ENCODE measurements at places on chromosomes 4 and X.

- DNase-seq, result peak; percentile 66
Measured at GRCh38 chr4:24999392-25000089, 31.2 kb downstream of the LGI2 start.

DNA sequence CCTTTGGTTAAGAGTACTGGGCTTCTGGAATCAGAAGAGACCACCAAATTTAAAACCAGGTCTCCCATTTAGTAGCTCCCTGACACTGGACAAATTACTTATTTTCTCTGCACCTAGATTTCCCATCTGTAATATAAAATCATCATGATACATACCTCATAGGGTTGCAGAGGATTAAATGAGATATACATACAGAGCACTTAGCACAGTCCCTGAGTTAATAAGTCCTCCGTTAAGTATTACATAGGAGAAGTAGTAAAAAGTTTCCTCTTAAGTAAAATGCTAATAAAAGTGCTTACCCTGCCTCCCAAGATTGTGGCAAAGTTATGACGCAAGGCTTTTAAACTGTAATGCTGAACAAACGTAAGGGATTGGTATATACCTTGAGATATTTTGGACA lies 539 bp upstream of the CHIC1 start:
- peak; percentile 1 for DNase-seq

GRCh38 chr4:73245955-73246354 lies 12.6 kb downstream of the ANKRD17 start:
- no peak for DNase-seq

DNA sequence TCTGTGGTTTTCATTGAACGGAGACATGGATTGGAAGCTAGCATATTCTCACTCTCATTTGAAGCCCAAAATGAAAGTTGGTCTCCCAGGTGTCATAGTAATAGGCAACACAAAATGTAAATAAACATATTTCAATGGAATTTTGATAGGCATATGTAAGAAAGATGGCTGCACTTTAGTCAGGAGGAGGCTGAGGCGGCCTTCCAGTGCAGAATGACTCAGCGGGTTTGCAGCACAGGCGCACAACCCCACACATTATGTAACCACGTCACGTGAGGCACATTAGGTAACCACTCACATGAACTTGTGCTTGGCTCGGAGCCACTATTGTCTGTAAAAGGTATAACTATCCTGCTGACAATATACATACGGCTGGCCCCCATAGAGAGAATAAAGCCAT lies 381.7 kb downstream of the GPAT3 start:
- DNase-seq, result no peak

- DNase-seq, result no peak
Measured at GRCh38 chr4:150664935-150665334, 83.0 kb downstream of the MAB21L2 start.

DNA sequence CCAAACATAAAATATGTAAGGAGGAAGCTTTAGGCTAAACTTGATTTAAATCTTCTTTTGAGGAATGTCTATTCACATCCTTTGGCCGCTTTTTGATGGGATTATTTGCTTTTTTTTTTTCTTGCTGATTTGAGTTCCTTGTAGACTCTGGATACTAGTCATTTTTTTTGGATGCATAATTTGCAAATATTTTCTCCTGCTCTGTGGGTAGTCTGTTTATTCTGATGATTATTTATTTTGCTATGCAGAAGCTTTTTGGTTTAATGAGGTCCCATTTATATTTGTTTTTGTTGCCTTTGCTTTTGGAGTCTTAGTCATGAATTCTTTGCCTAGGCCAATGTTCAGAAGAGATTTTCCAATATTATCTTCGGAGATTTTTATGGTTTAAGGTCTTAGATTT lies 144.9 kb downstream of the MAGEC2 start:
- DNase-seq, result no peak

DNA sequence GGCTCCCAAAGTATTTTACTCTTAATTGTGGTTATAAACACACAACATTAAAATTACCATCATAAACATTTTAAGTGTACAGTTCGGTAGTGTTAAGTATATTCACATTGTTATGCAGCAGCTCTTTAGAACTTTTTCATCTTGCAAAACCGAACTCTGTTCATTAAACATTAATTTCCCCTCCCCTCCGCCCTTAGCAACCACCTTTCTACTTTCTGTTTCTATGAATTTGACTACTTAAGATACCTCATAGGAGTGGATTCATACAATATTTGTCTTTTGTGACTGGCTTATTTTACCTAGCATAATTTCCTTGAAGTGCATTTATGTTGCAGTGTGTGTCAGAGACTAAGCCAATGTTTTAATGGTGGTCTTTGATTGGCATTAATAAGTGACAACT lies 32.6 kb downstream of the IL13RA1 start:
- no peak for DNase-seq

DNA sequence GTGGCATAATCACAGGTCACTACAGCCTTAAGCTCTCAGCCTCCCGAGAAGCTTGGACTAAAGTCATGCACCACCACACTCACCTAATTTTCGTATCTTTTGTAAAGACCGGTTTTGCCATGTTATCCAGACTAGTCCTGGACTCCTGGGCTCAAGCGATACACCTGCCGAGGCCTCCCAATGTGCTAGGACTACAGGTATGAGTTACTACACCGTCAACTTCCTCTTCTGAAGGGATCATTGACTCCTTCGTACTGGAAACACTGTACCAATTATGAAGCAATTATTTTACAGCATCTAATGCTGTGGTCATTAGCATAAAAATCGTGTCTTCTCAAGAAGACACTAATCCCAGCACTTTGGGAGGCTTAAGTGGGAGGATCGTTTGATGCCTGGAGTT lies 35.2 kb downstream of the PDS5A start:
- DNase-seq, result no peak

DNA sequence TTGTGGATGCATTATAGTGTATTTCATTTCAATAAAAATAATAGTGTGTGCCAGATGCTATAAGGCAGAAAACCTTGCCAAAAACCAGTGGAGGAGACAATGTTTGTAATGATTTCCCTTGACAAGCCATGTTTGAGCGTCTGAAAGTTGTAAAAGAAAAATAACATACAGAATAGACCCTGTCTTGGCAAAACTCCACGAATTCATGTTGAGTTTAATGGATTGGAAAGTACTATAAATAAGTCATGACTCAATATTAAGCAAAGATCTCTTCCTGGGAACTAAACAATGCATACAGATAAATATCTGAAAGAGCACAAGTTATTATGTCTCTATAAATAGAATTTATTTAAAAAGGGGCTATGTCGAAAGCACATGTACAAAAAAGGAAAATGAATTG lies 543.5 kb downstream of the GABRG1 start:
- DNase-seq, result peak; percentile 19

DNA sequence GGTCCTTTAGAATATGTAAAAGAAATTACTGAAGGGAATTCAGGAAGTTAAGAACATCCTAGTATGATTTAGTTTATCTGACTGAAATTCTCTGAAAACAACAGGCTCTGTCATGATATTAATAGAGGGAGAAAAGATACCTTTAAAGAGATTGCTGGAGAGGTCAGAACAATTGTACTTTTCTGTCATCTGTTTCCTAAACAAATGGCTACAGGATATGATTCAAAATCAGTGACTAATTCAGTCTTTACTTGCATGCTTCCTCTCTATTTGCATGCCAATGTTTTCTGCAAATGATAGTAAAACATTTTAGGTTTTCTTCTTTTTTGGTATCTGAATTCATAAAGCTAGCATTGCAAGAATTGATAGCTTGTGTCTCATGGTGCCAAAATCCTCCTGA lies 616.7 kb upstream of the PCDH7 start:
- no peak for DNase-seq

DNA sequence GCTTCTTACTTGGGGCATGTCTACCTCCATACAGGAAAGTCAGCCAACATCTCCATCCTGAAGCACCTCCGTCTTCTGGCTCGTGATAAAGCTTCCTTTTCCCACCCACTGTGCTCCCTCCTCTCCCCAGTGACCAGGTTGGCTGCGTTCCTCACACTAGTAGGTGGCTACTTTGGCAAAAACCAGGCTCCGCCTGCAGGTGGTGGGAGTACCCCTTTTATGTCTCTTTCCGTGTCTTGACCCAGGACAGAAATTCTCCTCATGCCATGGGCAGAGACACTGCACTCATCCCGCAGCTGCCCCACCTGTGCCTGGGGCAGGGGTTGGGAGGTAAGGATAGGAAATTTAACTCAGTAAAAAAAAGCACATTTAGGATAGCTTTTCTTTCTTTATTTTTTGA lies 50.9 kb downstream of the ENPP6 start:
- no peak for DNase-seq

- DNase-seq, result no peak
Measured at GRCh38 chr4:174316546-174316945, 32.8 kb downstream of the CEP44 start.

- no peak for DNase-seq
Measured at GRCh38 chrX:98357146-98357545, 1473.4 kb downstream of the RPA4 start.

- no peak for DNase-seq
Measured at GRCh38 chr4:41963105-41963504, 18.5 kb upstream of the DCAF4L1 start.

GRCh38 chr4:98662626-98663225 lies 4.3 kb upstream of the TSPAN5 start:
- DNase-seq, result peak; percentile 61

- no peak for DNase-seq
Measured at GRCh38 chrX:147875866-147876596, 35.7 kb upstream of the FMR1 start.

DNA sequence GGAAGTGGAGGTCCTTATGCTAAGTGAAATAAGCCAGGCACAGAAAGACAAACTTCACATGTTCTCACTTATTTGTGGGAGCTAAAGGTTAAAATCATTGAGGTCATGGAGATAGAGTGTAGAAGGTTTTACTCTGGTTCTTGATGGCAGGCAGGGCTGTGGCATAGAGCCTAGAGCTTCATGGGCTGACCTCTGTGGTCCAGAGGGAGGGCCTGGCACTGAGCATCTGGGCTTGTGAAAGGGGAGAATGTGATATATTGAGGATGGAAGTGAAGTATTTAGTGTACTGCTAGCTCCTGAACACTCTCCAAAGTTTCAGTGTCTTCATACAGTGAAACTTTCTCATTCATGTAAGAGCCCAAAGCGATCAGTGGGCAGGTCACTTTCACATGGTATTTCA lies 71.3 kb upstream of the ANXA3 start:
- no peak for DNase-seq

DNA sequence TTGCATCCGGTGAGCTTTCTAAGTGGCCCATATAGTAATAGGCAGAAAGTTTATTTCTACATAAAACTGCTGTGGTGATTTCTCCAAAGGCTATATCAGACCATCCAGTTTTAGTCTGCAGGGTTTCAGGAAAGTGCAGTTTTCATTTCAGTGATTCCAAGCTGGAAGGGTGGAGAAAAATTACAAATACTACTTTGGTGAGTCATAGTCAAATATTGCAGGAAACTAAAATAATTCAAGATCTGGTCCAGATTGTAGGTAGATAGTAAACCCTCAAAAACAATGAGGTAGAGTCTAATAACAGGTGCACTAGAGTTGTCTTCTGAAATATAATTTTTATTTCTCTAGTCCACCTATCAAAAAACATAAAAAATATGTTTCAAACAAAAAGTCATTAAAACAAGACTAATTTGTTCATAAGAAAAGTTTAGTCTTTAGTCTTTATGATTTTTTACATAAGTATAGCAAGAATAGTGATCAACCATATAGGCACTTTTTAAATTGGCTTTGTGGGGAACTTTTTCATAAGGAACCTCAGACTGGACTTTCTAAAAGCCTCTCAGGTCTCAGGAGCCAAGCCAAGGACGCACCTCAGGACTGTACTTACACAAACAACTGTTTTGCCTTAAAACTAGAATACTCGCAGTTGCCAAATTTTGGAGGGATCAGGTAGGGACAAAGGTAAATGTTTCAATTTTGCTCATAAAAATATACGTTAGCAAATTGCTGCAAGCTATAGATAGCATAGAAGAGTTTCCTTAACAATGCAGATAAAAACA lies 101.8 kb upstream of the TLR3 start:
- peak; percentile 24 for DNase-seq

DNA sequence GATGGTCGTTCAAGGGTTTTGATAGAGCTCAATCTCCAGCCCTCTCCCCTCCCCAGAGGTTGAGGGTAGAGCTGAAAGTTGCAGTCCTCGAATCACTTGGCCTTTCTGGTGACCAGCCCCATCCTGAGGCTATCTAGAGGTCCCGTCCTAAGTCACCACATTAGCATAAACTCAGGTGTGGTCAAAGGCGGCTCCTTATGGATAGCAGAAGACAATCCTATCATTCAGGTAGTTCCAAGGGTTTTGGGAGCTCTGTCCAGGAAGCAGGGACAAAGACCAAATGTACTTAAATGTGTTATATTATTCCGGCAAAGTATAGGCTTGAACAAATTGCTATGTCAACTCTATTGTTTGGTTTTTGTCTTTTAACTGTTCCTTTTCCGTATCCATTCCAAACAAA lies 30.6 kb downstream of the PDK3 start:
- no peak for DNase-seq

DNA sequence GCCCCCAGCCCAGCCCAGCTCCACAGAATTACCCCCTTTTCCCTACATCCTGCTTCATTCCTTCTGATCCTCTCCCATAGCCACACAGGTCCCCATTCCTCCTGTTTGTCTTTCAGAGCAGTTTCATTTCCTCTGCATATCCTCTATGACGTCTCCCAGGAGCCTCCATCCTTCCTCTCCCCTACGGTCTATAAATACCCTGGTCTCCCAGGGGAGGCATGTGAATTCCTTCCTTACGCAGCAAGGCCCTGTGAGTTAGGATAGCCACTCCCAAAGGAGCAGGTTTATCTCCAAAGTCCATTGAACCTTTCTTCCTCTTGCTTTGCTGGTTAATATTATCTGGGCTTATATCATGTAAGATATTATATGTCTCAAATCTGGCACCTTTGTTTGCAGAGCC lies 8.4 kb upstream of the APLN start:
- no peak for DNase-seq

- peak; percentile 51 for DNase-seq
Measured at GRCh38 chrX:119067023-119067739, 5.6 kb upstream of the CT47C1 start.

- no peak for DNase-seq
Measured at GRCh38 chr4:162272215-162272614, 108.4 kb upstream of the FSTL5 start.

DNA sequence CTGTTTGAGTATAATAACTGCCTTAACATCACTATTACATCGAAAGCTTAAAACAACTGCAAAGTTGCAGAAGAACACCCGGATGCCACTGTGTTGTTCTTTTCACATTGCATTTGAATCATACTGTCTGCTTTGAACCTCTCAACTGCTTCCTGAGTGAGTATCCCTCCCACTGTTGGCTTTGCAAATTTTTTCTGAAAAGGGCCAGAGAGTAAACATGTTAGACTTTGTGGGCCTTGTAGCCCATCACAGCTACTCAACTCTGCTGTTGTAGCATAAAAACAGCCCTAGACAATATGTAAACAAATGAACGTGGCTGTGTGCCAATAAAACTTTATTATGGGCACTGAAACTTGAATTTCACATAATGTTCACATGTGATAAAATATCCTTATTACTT lies 76.1 kb downstream of the NSG1 start:
- DNase-seq, result no peak

- peak; percentile 2 for DNase-seq
Measured at GRCh38 chrX:46208225-46208854, 336.9 kb downstream of the ZNF674 start.
